Neural cell (in vitro differentiated cells): ENCODE measurements at places on chromosomes 3 and 15. TPM values are rescaled to one million over a fixed set of nuclear protein-coding genes. Genes with fewer than 3 reads are reported as not detected.

The CLEC3B gene
- polyA plus RNA-seq, result 2.6 and 4.9 TPM in 2 replicates

The HYAL1 gene
- polyA plus RNA-seq, result 2.2 and 4.7 TPM in 2 replicates

The CLDND1 gene
- polyA plus RNA-seq, result 132 and 162 TPM in 2 replicates

The DUOXA1 gene
- not detected in 2 replicates for polyA plus RNA-seq

The SLMAP gene
- polyA plus RNA-seq, result 28.2 and 42.1 TPM in 2 replicates

The SLC6A6 gene
- polyA plus RNA-seq, result 15.9 and 17.9 TPM in 2 replicates

The SLC28A1 gene
- polyA plus RNA-seq, result not detected in 2 replicates

The CPNE9 gene
- polyA plus RNA-seq, result 0.32 TPM in 1 of 2 replicates, not detected in the other

The EFCC1 gene
- not detected in 2 replicates for polyA plus RNA-seq

The FBLN2 gene
- 0.30 and 0.37 TPM in 2 replicates for polyA plus RNA-seq

The ADAMTS9 gene
- polyA plus RNA-seq, result 0.32 and 1.2 TPM in 2 replicates

The GOLGA8H gene
- 0.14 TPM in 1 of 2 replicates, not detected in the other for polyA plus RNA-seq

The TLNRD1 gene
- 8.2 and 8.8 TPM in 2 replicates for polyA plus RNA-seq

The CCR3 gene
- polyA plus RNA-seq, result not detected in 2 replicates

The DNAH12 gene
- polyA plus RNA-seq, result 1.6 and 1.8 TPM in 2 replicates

The GRAMD1C gene
- polyA plus RNA-seq, result 12.9 and 31.0 TPM in 2 replicates

The SCAPER gene
- 59.9 and 77.1 TPM in 2 replicates for polyA plus RNA-seq

The OCA2 gene
- polyA plus RNA-seq, result 0.97 TPM in 1 of 2 replicates, not detected in the other

The GABRR3 gene
- not detected in 2 replicates for polyA plus RNA-seq

The OR5K4 gene
- polyA plus RNA-seq, result not detected in 2 replicates

The TAGLN3 gene
- 519 and 568 TPM in 2 replicates for polyA plus RNA-seq

The PLOD2 gene
- 2.9 and 5.6 TPM in 2 replicates for polyA plus RNA-seq

The MEIS2 gene
- polyA plus RNA-seq, result 825 and 939 TPM in 2 replicates

The NDUFAF3 gene
- 36.2 and 49.0 TPM in 2 replicates for polyA plus RNA-seq

The NTRK3 gene
- 42.3 and 42.7 TPM in 2 replicates for polyA plus RNA-seq

The SHC4 gene
- 4.5 and 5.0 TPM in 2 replicates for polyA plus RNA-seq

The CMTM7 gene
- polyA plus RNA-seq, result 0.57 TPM in 1 of 2 replicates, not detected in the other

The KNG1 gene
- polyA plus RNA-seq, result not detected in 2 replicates

The EOMES gene
- polyA plus RNA-seq, result 0.24 TPM in 1 of 2 replicates, not detected in the other

The PEX11A gene
- 13.6 and 18.1 TPM in 2 replicates for polyA plus RNA-seq

The TF gene
- polyA plus RNA-seq, result 0.24 and 1.4 TPM in 2 replicates

The PLCH1 gene
- 12.1 and 13.5 TPM in 2 replicates for polyA plus RNA-seq

The CCR8 gene
- not detected in 2 replicates for polyA plus RNA-seq

The ZNF619 gene
- 0.33 and 0.78 TPM in 2 replicates for polyA plus RNA-seq

The SERPINI1 gene
- 123 and 150 TPM in 2 replicates for polyA plus RNA-seq

The UBR1 gene
- polyA plus RNA-seq, result 33.5 and 35.9 TPM in 2 replicates

The GUCA1C gene
- not detected in 2 replicates for polyA plus RNA-seq

The C2CD4B gene
- not detected in 2 replicates for polyA plus RNA-seq

The FBXL22 gene
- polyA plus RNA-seq, result 0.28 and 0.41 TPM in 2 replicates

The GOLGA8R gene
- 0.06 TPM in 1 of 2 replicates, not detected in the other for polyA plus RNA-seq

The ASB14 gene
- 0.51 TPM in 1 of 2 replicates, not detected in the other for polyA plus RNA-seq

The CACNA2D2 gene
- polyA plus RNA-seq, result 7.8 and 11.4 TPM in 2 replicates

The UROC1 gene
- polyA plus RNA-seq, result not detected in 2 replicates

The C2CD4A gene
- not detected in 2 replicates for polyA plus RNA-seq

The SLC38A3 gene
- polyA plus RNA-seq, result 0.66 TPM in 1 of 2 replicates, not detected in the other

The HCN4 gene
- polyA plus RNA-seq, result 4.0 and 4.5 TPM in 2 replicates

The MEX3B gene
- 38.8 and 46.0 TPM in 2 replicates for polyA plus RNA-seq

The CA12 gene
- polyA plus RNA-seq, result 0.11 and 0.62 TPM in 2 replicates

The ZBED2 gene
- not detected in 2 replicates for polyA plus RNA-seq

The TCTA gene
- polyA plus RNA-seq, result 17.1 and 23.5 TPM in 2 replicates

The GOLGA8O gene
- not detected in 2 replicates for polyA plus RNA-seq

The NPAP1 gene
- 0.10 and 0.40 TPM in 2 replicates for polyA plus RNA-seq

The ALDH1A2 gene
- 0.24 and 0.72 TPM in 2 replicates for polyA plus RNA-seq

The VPS8 gene
- 146 TPM in 2 replicates for polyA plus RNA-seq
